ENCODE measurements at places on chromosomes 5 and 9. TPM values are rescaled to one million over a fixed set of nuclear protein-coding genes. Genes with fewer than 3 reads are reported as not detected.

The PCA3 gene
- total RNA-seq: not detected

The NR6A1 gene
- total RNA-seq: 0.05 TPM

The CDC20B gene
- not detected for total RNA-seq

DNA sequence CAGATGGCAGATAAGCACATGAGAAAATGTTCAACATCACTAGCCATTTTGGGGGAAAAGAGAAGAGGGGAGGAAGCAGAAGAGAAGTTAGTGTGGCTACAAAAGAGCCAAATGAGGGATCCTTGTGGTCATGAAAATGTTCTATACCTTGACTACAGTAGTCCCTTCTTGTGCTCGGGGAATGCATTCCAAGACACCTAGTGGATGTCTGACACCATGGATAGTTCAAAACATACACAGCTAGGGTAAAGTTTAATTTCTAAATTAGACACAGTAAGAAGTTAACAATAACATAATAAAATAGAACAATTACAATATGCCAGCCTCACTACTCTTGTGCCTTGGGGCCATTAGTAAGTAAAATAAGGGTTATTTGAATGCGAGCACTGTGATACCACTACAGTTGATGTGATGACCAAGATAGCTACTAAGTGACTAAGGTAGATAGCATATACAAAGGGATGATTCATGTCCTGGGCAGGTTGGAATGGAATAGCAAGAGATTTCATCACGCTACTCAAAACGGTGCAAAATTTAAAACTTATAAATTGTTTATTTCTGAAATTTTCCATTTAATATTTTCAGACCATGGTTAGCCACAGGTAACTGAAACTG, 344.1 kb downstream of the NR2F1-AS1 start:
- no peak for DNase-seq
- no peak overlapping the region for H3K4me3 ChIP-seq
- no peaks in the 10 kb centered on the region for H3K27me3 ChIP-seq
- no peak overlapping the region for H3K27ac ChIP-seq
- no peaks in the 10 kb centered on the region for H3K4me1 ChIP-seq

- no peaks in the 10 kb centered on the region for H3K27me3 ChIP-seq
- no peak for DNase-seq
- H3K36me3 ChIP-seq: no peaks in the 10 kb centered on the region
- H3K4me1 ChIP-seq: no peaks in the 10 kb centered on the region
Observed at GRCh38 chr9:10339152-10339551, 273.6 kb downstream of the PTPRD start.

GRCh38 chr9:116372081-116372673, 218.6 kb downstream of the PAPPA start:
- no peak overlapping the region for H3K4me3 ChIP-seq
- no peaks in the 10 kb centered on the region for H3K36me3 ChIP-seq
- no peak overlapping the region for H3K27ac ChIP-seq
- no peaks in the 10 kb centered on the region for H3K4me1 ChIP-seq

GRCh38 chr5:35815089-35815936, 41.4 kb upstream of the IL7R start:
- no peak overlapping the region for H3K27ac ChIP-seq
- H3K4me1 ChIP-seq: peaks cover 31% of the 10 kb centered on the region
- H3K4me3 ChIP-seq: no peak overlapping the region
- DNase-seq: no peak
- H3K27me3 ChIP-seq: no peaks in the 10 kb centered on the region

- no peak for DNase-seq
- no peak overlapping the region for H3K27ac ChIP-seq
- no peaks in the 10 kb centered on the region for H3K27me3 ChIP-seq
- H3K4me1 ChIP-seq: peaks cover 20% of the 10 kb centered on the region
- no peak overlapping the region for H3K4me3 ChIP-seq
Observed at GRCh38 chr5:142428036-142428772, 103.4 kb upstream of the SPRY4 start.

GRCh38 chr5:178204935-178205748, 809 bp downstream of the HNRNPAB start:
- H3K4me3 ChIP-seq: peak overlapping the region; percentile 80
- peak; percentile 66 for DNase-seq
- no peaks in the 10 kb centered on the region for H3K27me3 ChIP-seq
- peaks cover 4% of the 10 kb centered on the region for H3K36me3 ChIP-seq
- peaks cover 43% of the 10 kb centered on the region for H3K4me1 ChIP-seq
- H3K27ac ChIP-seq: peak overlapping the region; percentile 88

GRCh38 chr9:120846906-120847305, 4.2 kb upstream of the PSMD5 start:
- H3K27ac ChIP-seq: peak overlapping the region; percentile 94
- peak overlapping the region; percentile 81 for H3K4me3 ChIP-seq
- DNase-seq: no peak
- H3K4me1 ChIP-seq: peaks cover 83% of the 10 kb centered on the region

DNA sequence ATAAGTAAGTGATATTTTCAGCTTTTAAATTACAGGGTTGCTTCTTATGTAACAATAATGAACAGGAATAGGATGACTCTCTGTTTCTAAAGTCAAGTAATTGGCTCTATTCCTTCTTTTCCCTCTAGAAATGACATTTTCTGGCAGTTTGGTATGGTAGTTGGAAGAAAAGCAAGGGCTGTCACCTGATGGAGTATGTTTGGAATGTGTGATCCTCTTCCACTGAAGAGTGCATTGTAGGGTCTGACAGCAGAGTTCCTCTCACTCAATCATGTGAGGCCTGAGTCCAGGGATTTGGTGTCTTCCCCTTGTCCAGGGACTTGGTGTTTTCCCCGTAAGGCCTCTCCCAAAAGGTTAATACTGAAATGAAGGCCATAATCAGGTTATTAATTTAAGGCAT, 233.8 kb upstream of the FBXL7 start:
- H3K4me1 ChIP-seq: no peaks in the 10 kb centered on the region
- no peak for DNase-seq
- H3K27ac ChIP-seq: no peak overlapping the region
- no peaks in the 10 kb centered on the region for H3K36me3 ChIP-seq
- H3K4me3 ChIP-seq: no peak overlapping the region
- no peaks in the 10 kb centered on the region for H3K27me3 ChIP-seq

Measured in naive thymus-derived CD8-positive, alpha-beta T cell (primary cell).